Uterine smooth muscle cell (primary cell): ENCODE measurements at places on chromosomes 7 and 10. TPM values are rescaled to one million over a fixed set of nuclear protein-coding genes. Genes with fewer than 3 reads are reported as not detected.

MYO1G gene
- 0.11 and 0.12 TPM in 2 replicates for total RNA-seq

ARPC1A gene
- 327 and 334 TPM in 2 replicates for total RNA-seq

EN2 gene
- total RNA-seq = not detected in 2 replicates

UCMA gene
- total RNA-seq = not detected in 2 replicates

AFAP1L2 gene
- total RNA-seq = 0.22 and 1.4 TPM in 2 replicates

HECW1 gene
- 0.11 and 0.62 TPM in 2 replicates for total RNA-seq

OPALIN gene
- not detected in 2 replicates for total RNA-seq

A1CF gene
- not detected in 2 replicates for total RNA-seq

CLEC5A gene
- total RNA-seq = under 0.01 TPM in 1 of 2 replicates, not detected in the other
